ENCODE measurements at places on chromosomes 4 and X.

DNA sequence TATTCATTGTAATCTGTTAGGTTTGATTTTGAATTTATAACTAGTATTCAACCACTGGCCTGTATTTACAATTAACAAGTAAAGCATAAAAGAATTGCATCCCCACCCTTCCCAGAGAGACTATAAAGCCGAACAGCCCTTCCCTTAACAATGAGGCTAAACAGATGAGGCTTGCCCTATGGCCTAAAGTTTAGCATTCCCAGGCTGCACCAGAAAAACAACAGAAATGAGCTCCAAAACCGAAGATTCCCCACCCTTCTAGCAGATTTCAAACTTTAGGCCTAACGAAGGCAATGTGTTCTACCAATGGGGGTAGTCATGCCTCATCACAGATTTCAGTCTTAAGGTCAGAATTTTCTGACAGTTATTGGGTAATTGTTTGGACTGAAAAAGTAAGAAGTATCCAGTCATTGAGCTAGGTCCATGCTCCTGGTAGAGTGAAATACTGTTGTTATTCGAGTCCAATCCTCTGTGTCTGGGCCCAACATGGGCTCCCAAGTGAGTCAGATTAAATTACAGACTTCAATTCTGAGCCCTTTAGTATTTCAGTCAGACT, 197.6 kb downstream of the ANTXR2 start:
- no peak for DNase-seq

GRCh38 chr4:150852216-150852615, 162.9 kb downstream of the LRBA start:
- DNase-seq = no peak

- no peak for DNase-seq
Observed at GRCh38 chrX:148574237-148574973, 74.0 kb downstream of the AFF2 start.

DNA sequence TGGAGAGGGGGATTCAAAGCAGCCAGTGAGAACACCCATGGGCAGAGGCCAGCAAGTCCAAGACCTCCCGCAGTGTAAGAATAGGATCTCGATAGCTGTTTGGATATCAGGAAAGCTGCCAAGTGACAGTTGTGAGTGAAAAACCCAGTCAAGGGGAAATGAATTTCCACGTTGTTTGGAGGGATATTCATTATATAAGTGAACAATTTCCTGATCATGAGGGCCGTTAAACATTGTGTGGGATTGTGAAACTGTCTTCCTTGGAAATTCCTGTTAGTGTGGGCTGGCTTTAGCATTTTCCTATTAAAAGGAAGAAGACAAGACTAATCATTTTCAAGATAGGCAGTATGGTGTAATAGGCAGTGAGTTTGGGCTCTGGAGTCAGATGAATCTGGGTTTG, 15.0 kb downstream of the CLDN2 start:
- DNase-seq = no peak

DNA sequence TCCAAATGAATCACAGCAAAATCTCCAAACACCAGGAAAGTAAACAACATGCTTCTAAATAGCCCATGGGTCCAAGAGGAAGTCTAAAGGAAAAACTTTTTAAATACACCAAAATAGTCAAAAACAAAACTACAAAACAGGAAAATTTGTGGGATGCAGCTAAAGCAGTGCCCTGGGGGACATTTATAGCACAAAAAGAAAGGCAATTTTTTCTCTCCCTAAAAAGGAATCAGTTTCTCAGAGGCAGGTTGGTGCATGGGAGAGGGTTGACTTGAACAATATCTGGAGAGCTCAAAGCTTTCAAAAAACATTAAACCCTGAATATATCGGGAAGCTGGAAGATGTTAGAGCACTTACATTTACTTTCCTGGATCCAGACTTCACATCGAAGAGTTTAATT, 15.7 kb upstream of the DUSP9 start:
- no peak for DNase-seq

- no peak for DNase-seq
Observed at GRCh38 chr4:45939056-45939455, 184.8 kb downstream of the GABRG1 start.

- DNase-seq = no peak
Observed at GRCh38 chr4:19193274-19193981, 1058.3 kb upstream of the SLIT2 start.

- DNase-seq = no peak
Observed at GRCh38 chr4:121070696-121071639, 1.4 kb downstream of the NDNF start.

- DNase-seq = no peak
Observed at GRCh38 chr4:169571435-169571834, 40.9 kb downstream of the NEK1 start.

- DNase-seq = no peak
Observed at GRCh38 chr4:104728380-104729122, 233.9 kb upstream of the CXXC4 start.

- no peak for DNase-seq
Observed at GRCh38 chr4:147969573-147970385, 237.9 kb downstream of the ARHGAP10 start.

GRCh38 chr4:154822775-154823174, 41.7 kb downstream of the RBM46 start:
- DNase-seq = no peak

GRCh38 chr4:81179326-81179725, 35.7 kb downstream of the PRKG2 start:
- no peak for DNase-seq

DNA sequence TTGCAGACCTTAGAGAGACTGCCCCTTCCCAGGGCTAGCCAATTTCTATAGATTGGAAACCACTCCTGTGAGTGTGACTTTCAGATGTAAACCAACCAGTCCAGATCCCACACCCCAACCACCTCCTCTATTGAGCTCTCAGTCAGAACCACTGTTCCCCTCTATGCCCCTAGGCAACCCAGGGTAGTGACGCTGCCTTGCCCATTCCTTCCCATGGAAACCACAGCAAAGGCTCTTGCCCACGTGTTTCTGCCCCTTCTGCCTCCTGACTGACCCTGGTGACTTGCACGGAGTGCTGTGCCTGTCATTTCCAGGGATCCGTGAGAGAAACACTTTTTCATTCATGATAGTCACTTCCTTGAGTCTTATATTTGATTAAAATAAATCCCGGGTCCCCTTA, 32.4 kb downstream of the CYTL1 start:
- DNase-seq = no peak

DNA sequence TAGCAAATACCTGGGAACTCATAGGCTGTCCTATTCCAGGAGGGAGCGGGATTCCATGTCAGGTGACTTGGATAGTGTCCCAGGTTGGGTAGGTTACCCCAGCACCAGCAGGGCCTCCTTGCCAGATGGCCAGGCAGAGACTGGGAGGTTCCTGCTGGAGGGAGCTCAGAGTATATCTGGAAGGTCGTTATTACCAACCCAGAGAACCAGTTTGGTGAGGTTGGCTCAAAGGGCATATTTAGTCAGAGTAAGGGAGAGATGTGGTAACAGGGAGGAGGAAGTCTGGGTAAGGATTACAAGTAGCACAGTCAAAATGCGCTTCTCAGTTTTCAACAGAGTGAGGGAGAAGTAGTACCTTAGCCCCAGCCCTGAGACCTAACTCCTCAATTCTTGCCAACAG, 53.3 kb upstream of the LNX1 start:
- peak; percentile 11 for DNase-seq

DNA sequence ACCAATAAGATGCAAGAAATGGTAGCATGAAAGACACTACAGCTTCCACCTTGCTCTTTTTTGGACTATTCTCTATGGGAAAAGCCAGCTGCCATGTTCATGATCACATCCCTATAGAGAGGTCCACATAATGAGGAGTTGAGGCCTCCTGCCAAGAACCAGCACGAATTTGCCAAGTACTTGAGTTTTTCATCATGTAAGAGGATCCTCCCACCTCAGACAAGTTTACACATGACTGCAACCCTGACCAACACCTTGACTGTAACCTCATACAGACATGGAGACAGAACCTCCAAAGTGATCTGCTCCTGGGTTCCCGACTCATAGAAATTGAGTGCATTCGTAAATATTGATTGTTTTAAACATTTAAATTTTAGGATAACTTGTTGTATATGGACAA, 135.2 kb upstream of the TSPAN5 start:
- DNase-seq = no peak

GRCh38 chr4:106868381-106869035, 167.6 kb downstream of the DKK2 start:
- DNase-seq = no peak

- no peak for DNase-seq
Observed at GRCh38 chrX:115362334-115363095, 73.0 kb downstream of the LUZP4 start.

GRCh38 chr4:152032722-152033131, 271.9 kb upstream of the GATB start:
- no peak for DNase-seq

- DNase-seq = no peak
Observed at GRCh38 chr4:109195646-109196045, 106.8 kb downstream of the COL25A1 start.

DNA sequence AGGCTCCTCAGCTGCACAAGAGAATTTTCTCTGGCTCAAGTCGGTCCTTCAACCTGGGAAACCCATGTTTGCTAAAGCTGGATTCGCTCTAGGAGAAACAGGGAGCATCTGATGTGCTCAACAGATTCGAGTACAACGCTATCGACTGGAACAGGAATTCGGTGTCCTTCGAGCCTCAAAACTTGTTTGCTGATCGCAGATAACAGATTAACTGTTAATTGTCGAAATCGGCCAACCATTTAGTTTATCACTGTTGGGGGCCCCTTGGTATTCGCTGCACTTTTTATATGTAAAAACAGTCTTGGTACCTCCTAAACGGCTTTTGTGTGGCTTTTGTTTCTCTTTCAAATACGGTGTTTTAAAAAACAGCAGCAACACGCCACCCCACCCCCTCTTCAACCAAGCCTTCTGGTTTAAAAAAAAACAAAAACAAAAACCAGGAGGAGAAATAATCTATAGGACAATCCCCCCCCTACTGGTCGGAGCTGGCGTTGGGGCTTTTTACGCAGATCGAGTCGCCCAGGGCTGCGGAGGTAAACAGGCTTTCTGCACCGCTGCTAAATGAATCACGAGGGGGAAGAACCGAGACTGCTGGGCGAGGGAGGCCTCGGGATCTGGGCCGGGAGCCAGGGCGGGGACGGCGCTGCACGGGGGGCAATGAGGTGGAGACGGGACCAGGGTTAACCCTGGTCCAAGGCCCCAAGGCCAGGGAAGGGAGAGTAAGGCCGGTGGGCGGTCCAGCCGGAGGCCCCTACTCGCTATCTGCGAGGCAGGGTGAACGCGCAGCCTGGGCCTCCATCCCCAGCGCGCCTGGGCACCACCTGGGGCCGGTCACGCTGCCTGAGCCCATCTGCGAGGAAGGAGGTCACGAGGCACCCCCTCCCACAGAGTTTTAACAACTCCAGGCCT, 71.7 kb upstream of the BCOR start:
- DNase-seq = peak; percentile 82

DNA sequence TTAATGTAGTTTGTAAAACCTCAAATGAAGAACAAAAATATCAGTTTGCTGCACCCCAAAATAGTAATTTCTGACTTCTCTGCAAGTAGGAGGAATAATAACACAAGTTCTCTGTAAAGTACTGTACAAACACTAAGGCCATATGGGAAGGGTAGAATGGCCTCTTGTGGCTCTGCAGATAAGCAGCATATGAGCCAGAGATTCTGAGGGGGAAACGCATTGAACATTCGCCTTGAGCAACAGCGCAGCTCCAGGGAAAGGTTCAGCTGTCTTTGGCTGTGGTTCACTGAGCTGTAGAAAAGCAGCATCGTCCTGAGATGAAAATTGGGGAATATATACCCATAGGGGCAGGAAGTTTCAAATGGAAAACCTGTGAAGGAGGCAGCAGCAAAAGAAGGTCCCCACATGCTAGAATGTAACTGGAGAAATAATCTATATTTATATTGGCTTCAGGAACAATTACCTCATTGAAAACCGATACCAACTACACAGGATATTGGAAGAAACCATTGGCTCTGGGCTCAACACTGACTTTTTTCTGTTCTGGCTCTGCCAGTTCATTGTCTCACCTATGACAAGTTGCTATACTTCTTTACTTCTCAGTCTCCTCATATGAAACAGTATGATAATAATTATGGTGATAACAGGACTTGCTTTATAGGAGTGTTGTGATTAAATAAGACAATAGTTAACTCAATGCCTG, 357.6 kb upstream of the CPEB2 start:
- no peak for DNase-seq

DNA sequence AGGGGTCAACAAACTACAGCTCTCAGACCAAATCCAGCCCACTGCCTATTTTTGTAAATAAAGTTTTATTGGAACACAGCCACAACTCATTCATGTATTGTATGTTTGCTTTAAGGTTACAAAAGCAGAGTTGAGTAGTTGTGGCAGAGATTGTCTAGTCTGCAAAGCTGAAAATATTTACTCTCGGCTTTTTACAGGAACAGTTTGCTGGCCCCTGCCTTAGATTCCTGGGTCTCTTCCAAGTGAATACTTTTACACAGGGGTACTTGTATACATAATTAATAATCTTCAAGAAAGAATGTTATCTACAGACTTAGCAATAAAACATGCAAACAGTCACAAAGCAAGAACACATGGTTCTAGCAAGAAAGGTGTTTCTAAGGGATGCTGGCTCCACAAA, 154.2 kb downstream of the AMELX start:
- DNase-seq = no peak

DNA sequence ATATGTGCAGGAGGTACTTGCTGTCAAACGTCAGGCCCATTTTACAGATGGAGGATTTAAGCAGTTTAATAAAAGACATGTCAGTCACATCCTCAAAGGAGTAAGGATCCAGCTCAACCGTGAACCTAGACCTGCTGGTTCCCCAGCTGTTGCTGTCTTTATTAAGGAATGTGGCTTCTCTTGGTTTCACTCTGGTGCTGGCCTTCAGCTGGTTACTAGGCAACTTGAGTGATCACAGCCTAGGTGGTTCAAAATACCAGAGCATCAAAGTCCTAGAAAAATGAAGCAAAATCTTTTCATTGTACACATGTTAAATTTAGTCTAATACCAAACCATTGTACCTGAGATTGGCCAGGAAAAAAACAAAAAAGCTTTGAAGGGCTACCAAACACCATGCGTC, 32.7 kb upstream of the GLRA2 start:
- no peak for DNase-seq

Measured in HuH-7 (cell line).